Stomach (tissue), 19 donors: ENCODE measurements at places on chromosomes 11 and 22. TPM values are rescaled to one million over a fixed set of nuclear protein-coding genes. Genes with fewer than 3 reads are reported as not detected.
A peak's percentile ranks its signal among the peaks of the same experiment; 100 is the strongest.

The MUC5B gene
- 516 TPM for total RNA-seq

DNA sequence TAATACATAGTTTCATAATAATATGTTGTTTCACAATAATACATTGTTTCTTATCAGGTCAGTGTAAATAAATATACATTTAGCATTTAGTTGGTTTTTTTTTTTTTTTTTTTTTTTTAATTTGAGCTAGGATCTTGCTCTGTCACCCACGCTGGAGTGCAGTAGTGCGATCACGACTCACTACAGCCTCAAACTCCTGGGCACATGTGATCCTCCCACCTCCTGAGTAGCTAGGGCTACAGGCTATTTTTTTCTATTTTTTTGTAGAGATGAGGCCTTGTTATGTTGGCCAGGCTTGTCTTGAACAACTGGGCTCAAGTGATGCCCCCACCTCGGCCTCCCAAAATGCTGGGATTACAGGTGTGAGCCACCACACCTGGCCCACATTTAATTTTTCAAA is 43.5 kb downstream of the MIAT start:
- no peaks in the 10 kb centered on the region for H3K4me1 ChIP-seq
- peaks cover 28% of the 10 kb centered on the region for H3K36me3 ChIP-seq
- no peak overlapping the region for H3K4me3 ChIP-seq
- no peaks in the 10 kb centered on the region for H3K27me3 ChIP-seq
- DNase-seq = no peak

- H3K4me3 ChIP-seq = peak overlapping the region; percentile 36
- peaks cover 22% of the 10 kb centered on the region for H3K4me1 ChIP-seq
- H3K36me3 ChIP-seq = no peaks in the 10 kb centered on the region
- peak overlapping the region; percentile 54 for H3K27ac ChIP-seq
These were observed 755.8 kb downstream of the NTM start for GRCh38 chr11:132125988-132126871.

The TH gene
- not detected for total RNA-seq

The ASRGL1 gene
- total RNA-seq = 82.0 TPM

DNA sequence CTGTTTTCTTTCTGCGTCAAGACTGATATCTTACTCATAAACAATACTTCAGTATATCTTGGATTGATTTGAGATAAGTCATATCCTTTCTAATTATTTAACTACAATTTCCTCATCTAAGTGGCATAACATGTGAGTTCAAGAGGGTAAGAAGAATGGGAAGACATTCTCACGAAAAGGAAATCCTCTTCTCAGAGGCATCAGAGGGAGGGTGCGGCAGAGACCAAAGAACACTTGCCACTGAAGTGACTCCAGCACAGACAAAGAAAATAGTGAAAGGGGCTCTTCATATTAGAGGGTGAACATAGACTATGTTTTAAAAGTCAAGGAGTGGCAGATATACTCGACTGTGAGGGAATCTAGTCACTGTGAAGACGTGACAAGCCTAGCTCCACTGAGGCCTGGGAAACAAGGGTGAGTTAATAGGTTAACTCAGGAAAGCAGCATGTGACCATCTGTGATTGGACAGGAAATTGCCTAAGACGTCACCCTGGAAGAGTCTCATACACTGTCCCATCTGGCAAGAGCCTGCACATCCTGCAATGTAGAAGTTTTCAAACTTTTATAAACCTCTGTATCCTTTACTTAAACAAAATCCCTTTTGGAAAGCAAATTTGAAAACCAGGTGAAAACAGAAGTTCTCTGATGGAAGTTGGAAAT is 1.9 kb upstream of the MMP1 start:
- no peak for DNase-seq
- H3K4me1 ChIP-seq = peaks cover under 1% of the 10 kb centered on the region
- H3K27me3 ChIP-seq = no peaks in the 10 kb centered on the region
- no peak overlapping the region for H3K27ac ChIP-seq
- H3K4me3 ChIP-seq = no peak overlapping the region

DNA sequence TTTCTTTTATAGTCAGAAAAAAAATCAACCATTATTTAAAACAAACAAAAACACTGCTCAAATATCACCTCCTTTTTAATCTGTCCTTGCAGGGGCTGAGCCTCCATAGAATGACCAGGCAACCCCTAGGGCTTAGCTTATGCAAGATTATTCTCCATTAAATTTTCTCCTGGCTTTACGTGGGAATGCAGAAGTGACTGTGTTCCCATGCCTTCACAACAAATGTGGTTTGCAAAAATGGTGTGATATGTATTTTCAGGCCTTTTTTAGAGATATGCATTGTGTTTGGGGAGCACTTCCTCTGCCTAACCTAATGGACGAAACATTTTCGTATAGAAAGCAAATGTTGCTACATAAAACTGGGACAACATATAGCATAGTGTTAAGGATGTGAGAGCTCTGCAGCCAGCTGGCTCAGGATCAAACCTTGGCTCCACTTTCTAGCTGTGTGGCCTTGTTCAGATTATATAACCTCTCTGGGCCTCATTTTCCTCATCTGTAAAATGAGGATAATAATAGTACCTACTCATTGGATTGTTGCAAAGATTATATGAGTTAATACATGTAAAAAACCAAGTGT is 82.6 kb downstream of the PARVA start:
- H3K4me3 ChIP-seq = no peak overlapping the region
- H3K27me3 ChIP-seq = no peaks in the 10 kb centered on the region
- H3K4me1 ChIP-seq = peaks cover 5% of the 10 kb centered on the region
- no peak for DNase-seq

- H3K4me1 ChIP-seq = no peaks in the 10 kb centered on the region
- peaks cover 60% of the 10 kb centered on the region for H3K36me3 ChIP-seq
- H3K27me3 ChIP-seq = no peaks in the 10 kb centered on the region
- DNase-seq = peak; percentile 48
- H3K4me3 ChIP-seq = no peak overlapping the region
These were observed 9.8 kb downstream of the TRAF6 start for GRCh38 chr11:36500315-36500721.

GRCh38 chr11:65224930-65225278 is 36.9 kb upstream of the POLA2 start:
- peak; percentile 87 for DNase-seq
- peaks cover 18% of the 10 kb centered on the region for H3K4me1 ChIP-seq
- H3K36me3 ChIP-seq = no peaks in the 10 kb centered on the region
- no peaks in the 10 kb centered on the region for H3K27me3 ChIP-seq
- no peak overlapping the region for H3K4me3 ChIP-seq

The KCNQ1 gene
- total RNA-seq = 86.8 TPM

DNA sequence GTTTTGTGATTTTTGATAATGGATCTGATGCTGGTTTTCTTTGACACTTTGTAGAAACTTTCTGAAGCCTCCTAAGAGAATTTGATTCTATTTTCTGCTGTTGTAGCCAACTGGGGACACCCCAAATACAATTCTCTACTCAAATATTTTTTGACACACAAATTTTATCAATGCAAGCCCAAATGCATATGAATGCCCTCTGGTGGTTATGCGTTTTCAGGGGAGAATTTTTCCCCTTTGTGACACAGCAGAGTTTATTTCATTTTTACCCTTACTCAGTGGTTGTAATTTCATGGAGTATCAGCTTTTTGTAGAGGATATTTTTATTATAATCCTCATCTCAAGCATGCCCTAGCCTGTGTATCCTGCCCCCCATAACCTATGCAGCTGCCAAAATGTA is 44.7 kb upstream of the MTMR2 start:
- H3K4me3 ChIP-seq = no peak overlapping the region
- H3K36me3 ChIP-seq = no peaks in the 10 kb centered on the region
- H3K4me1 ChIP-seq = no peaks in the 10 kb centered on the region
- H3K27ac ChIP-seq = no peak overlapping the region

- no peaks in the 10 kb centered on the region for H3K36me3 ChIP-seq
- DNase-seq = no peak
- H3K27ac ChIP-seq = no peak overlapping the region
- H3K4me1 ChIP-seq = no peaks in the 10 kb centered on the region
- H3K4me3 ChIP-seq = no peak overlapping the region
- no peaks in the 10 kb centered on the region for H3K27me3 ChIP-seq
These were observed 124.8 kb upstream of the CNTN5 start for GRCh38 chr11:98895936-98896335.

DNA sequence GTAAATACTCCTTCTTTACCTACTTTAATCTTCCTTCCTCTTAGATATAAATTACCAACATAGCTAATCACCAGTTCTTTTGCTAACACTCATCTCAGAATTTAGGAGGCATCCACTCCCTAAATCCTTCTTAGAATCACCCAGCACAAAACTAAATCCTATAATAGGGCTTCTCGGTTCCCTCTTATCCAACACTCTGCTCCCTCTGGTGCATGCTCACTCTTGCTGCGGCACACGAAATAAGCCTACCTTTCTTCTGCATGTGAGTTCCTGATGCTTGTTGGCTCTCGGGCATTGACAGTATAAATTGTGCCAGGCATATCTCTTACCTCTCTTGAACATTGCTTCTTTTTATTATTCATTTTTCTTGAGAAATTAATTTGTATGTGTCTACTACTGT is 61.0 kb downstream of the OR5AK2 start:
- H3K4me3 ChIP-seq = no peak overlapping the region
- no peaks in the 10 kb centered on the region for H3K27me3 ChIP-seq
- no peaks in the 10 kb centered on the region for H3K36me3 ChIP-seq
- H3K27ac ChIP-seq = no peak overlapping the region

- H3K27ac ChIP-seq = no peak overlapping the region
- H3K27me3 ChIP-seq = no peaks in the 10 kb centered on the region
- H3K4me1 ChIP-seq = no peaks in the 10 kb centered on the region
- DNase-seq = no peak
These were observed 32.5 kb upstream of the OR10D3 start for GRCh38 chr11:124150684-124151083.

DNA sequence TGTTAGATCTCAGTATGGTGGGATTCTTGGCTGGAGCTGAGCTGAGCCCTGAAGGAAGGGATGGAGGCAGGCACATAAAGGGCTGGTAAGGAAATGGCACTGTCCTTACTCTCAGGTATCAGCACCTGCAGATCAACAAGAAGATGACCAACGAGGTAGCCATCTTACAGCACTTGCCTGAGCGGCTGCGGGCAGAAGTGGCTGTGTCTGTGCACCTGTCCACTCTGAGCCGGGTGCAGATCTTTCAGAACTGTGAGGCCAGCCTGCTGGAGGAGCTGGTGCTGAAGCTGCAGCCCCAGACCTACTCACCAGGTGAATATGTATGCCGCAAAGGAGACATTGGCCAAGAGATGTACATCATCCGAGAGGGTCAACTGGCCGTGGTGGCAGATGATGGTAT is 2.4 kb downstream of the CNGA4 start:
- no peaks in the 10 kb centered on the region for H3K4me1 ChIP-seq
- no peak overlapping the region for H3K4me3 ChIP-seq
- no peak overlapping the region for H3K27ac ChIP-seq

DNA sequence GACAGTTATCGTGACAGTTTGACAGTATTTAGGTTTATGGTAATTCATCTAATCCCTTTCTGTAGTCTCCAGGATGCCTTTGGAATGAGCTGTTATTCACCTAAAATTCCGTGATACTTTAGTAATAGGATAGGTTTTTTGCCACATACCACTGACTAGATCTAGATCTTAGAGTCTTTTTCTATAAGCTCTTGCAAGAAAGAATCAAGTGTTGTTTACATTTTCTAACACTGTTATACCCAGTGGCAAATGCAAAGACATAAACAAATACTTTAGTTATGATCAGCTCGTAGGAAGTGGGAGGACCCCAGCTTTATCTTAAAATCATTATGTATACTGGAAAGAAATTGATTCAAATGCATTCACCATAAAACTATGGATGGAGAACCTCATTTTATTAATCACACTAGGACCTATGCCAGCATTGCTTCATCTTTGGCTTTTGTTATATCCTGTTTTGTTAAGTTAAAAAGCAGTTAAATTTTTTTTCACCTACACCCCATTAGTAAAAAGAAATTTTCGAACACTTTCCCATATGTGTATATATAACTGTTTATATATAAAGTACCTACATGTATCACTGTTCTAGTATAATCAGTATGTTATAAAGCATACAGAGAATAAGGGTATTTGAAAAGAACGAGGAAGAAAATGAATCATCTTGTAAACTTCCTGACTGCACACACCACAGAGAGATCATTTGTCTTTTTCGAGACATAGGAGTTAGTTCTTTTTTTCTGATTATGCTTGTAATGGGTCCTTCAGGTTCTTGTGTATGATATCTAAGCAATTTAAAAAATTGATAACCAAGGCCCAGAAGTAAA is 60.9 kb downstream of the PDHX start:
- H3K4me3 ChIP-seq = no peak overlapping the region
- no peaks in the 10 kb centered on the region for H3K27me3 ChIP-seq
- peaks cover 23% of the 10 kb centered on the region for H3K36me3 ChIP-seq
- DNase-seq = no peak
- H3K4me1 ChIP-seq = peaks cover 11% of the 10 kb centered on the region
- no peak overlapping the region for H3K27ac ChIP-seq

GRCh38 chr11:78622666-78623065 is 48.0 kb upstream of the NARS2 start:
- H3K36me3 ChIP-seq = no peaks in the 10 kb centered on the region
- no peaks in the 10 kb centered on the region for H3K4me1 ChIP-seq
- no peak overlapping the region for H3K4me3 ChIP-seq
- DNase-seq = no peak
- no peaks in the 10 kb centered on the region for H3K27me3 ChIP-seq

The KIAA0930 gene
- 42.3 TPM for total RNA-seq

GRCh38 chr11:47631473-47631872 is 10.9 kb downstream of the MTCH2 start:
- H3K27me3 ChIP-seq = no peaks in the 10 kb centered on the region
- H3K36me3 ChIP-seq = peaks cover 99% of the 10 kb centered on the region
- no peaks in the 10 kb centered on the region for H3K4me1 ChIP-seq
- H3K4me3 ChIP-seq = no peak overlapping the region
- no peak overlapping the region for H3K27ac ChIP-seq

The CFL1 gene
- total RNA-seq = 389 TPM

DNA sequence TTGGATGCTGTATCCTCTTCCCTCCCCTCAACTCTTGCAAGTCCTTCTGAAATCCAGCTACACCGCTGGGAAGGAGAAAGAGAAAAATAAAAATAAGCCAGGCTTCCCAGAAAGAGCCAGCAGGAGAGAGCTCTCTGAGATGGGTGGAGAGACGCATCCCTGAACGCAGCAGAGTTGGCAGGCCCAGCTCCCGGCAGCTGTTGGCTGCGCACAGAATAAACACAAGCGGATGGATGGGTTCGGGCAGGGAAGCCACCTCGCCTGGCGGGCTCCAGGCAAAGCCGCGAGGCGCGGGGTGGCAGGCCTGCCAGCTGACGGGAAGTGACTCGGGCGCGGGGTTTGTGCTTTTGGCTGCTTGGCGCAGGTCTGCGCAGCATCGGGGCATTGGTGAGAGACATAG is 537.7 kb downstream of the MIAT start:
- H3K4me3 ChIP-seq = no peak overlapping the region
- H3K27ac ChIP-seq = peak overlapping the region; percentile 69
- H3K36me3 ChIP-seq = no peaks in the 10 kb centered on the region

- H3K27me3 ChIP-seq = peaks cover 36% of the 10 kb centered on the region
- H3K36me3 ChIP-seq = no peaks in the 10 kb centered on the region
- no peak overlapping the region for H3K27ac ChIP-seq
- H3K4me3 ChIP-seq = no peak overlapping the region
These were observed 44.4 kb upstream of the MYEOV start for GRCh38 chr11:69249311-69250185.

DNA sequence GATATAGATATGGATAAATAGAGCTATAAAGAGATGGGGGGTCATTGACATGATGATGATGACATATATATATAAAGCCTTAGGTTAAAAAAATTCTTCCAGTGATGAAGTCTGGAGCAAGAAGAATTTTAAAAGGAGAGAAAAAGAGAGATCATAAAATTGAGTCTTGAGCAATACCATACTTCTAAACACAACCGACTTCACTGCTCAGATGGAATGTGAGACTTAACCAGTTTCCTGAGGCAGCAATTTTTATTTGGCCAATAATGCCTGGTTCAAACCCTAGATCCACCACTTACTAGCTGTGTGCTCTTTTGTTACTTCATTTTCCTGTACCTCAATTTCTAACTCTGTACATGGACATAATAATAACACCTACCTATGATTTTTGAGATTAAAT is 229.5 kb downstream of the TTC28 start:
- no peak for DNase-seq
- H3K27me3 ChIP-seq = no peaks in the 10 kb centered on the region
- H3K4me1 ChIP-seq = no peaks in the 10 kb centered on the region
- no peak overlapping the region for H3K4me3 ChIP-seq
